ENCODE measurements at places on chromosomes 5 and 9.

DNA sequence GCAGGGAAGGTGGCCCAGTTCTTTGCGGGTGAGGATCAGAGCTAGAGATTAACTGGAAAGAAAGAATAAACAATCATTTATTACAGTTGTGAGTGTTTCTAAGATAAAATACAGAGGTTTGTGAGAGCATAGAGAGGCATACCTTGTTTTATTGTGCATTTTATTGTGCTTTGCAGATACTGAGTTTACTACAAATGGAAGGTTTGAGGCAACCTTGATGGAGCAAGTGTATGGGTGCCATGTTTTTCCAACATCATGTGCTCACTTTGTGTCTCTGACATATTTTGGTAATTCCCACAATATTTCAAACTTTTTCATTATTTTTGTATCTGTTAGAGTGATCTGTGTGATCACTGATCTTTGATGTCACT lies 715 bp upstream of the C5orf34 start:
- DNase-seq: peak; percentile 34

DNA sequence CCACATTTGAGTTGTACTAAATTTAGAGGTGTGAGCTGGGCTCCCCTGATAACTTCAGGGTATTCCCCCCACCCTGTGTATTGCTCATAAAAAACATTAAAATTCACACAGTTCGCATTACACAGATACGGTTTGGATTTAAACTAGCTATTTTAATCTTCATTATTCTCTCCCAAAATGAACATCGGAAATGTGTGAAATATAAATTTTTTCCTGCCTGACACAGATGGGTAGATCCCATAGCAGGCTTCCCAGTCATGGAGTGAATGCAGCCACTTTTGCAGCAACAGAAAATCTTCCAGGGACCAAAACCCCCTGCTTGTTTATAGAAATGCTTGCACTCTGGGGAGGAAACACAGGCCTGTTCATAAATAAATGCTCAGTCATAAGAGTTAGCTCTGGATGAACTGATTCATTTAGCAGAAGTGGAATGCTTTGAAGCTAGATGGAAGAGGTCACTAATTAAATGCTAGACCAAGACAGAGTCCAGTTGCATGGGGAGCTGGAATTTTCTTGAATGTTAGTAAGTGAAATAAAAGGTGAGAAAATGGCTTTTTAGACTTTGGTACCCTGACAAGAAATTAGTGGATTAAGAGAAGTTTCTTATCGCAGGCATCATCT lies 115.6 kb downstream of the PDE8B start:
- no peak for DNase-seq

GRCh38 chr9:123169926-123170325 lies 98.5 kb downstream of the STRBP start:
- DNase-seq: no peak

DNA sequence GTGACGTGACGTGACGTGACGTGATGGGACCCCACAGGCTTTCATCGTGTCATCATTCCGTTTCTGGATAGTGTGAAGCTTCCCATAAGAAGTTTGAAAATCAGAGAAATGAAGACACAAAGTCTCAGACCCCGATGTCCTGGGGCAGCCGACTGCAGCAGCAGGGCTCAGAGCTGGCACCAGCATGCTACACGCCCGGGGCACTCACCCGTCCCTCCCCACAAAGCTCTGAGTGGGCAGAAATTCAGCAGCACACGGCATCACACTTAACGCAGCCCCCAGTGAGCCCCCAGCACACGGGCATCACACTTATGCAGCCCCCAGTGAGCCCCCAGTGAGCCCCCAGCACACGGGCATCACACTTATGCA lies 42.2 kb downstream of the SLC12A7 start:
- no peak for DNase-seq

DNA sequence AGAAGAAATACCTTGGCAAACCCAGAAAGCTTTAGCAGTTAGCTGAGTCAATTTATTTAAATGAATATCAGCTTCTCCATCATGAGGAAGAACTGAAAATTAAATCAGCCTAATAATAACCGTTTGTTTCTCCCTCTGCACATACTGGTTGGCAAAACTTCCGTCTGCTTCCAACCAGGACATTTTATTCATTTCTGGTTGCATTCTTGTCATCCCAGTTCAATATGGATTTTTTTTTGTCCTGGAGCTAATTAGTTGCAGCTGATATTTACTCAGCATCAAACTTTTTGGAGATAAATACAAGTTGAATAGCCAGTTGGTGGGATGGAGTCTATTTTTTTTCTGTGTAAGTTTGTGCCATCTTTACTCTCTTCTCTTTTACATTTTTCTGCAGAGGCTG lies 126.5 kb upstream of the GDNF start:
- no peak for DNase-seq

DNA sequence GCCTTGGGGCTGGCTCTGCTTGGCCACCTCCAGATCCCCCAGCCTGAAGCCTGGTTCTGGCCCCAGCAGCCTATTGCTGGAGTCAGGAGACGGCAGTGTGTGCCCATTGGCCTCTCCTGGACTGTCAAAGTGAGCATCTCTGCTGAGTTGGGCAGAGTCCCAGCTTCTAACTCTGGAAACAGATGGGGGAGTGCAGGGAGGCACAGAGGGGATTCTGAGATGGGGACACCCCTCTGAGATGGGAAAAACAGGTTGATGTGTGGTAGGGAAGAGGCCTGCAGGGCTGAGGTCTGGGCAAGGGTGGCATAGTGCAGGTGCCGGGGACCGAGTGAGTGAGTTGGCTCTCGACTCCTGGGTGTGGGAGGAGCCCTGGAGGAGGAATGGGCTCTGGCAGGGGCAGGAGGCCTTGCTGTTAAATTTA lies 27.5 kb downstream of the PHF2 start:
- DNase-seq: no peak

DNA sequence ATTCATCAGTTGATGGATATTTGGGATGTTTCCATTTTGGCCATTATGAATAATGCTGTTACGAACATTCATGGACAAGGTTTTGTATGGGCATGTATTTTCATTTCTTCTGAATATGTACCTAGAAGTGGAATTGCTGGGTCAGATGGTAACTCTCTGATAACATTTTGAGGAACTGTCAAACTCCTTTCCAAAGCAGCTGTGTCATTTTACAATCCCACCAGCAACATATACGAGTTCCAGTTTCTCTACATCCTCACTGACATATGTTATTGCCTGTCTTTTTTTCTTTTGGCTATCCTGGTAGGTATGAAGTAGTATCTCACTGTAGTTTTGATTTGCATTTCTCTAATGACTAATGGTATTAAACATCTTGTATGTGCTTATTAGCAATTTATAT lies 86.7 kb downstream of the PRKACG start:
- no peak for DNase-seq

DNA sequence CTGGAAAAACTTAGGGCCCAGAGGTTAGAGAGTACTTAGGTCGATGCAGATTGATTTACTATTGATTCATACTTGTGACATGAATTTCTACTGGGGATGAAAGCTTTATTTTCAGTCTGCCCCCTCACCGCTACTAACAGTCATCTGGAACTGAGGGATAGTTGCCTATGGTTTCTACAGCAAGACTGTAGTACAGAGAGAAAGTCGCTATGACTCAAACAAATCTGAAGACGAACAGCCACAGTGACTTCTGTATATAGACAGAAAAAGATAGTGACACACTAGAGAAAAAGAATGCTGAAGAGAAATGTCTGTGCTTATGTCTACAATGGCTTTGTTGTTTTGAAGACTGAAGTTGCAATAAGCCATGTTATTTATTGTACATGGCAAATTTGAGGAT lies 17.3 kb downstream of the OR13D1 start:
- no peak for DNase-seq

GRCh38 chr5:19987612-19988361 lies at the start of gene CDH18:
CDH18 (minus strand) TSS chr5:19988200; CDS start chr5:19838986, 149,214 bp downstream.
- DNase-seq: no peak

Measured in DMS79 treated with DMSO at 0.1 percent for 48 hours (cell line).